Stimulated activated CD8-positive, alpha-beta memory T cell treated with anti-CD3 and anti-CD28 coated beads, Interleukin-2, amount 100 ng/mL, for 48 hours (primary cell): ENCODE measurements at places on chromosomes 16 and 17.

DNA sequence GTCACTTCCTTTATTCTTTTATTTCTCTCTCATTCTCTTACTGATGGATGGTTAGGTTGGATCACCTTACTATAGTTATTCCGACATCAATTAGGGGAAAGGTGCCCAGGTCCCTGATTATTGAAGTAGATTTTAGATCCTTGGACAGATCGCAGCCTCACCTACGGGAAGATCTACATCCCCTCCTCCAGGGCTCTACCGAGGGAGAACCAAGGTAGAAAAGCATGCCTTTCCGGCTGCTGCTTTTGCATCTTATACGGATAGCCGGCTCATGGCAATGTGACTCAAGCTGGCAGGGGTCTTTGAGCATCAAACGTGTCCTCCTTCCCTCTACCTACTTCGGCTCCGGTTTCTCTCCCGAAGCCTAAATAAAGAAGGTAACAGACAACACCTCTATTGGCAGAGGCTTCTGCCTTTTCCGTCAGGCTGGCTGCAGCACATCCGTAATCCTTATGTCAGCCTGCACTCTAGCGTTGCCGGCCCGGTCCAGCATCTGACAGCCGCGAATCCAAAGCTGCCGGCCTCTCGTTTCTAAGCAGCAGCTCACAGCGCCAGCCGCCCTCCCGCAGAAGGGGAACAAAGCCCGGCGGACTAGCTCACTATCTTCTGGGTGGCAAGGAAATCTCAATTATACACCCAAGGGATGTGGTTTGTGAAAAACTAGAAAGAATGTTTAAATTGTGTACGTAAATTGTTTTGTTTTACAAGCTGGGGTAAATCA, 46.9 kb downstream of the IRX6 start:
- DNase-seq = no peak

DNA sequence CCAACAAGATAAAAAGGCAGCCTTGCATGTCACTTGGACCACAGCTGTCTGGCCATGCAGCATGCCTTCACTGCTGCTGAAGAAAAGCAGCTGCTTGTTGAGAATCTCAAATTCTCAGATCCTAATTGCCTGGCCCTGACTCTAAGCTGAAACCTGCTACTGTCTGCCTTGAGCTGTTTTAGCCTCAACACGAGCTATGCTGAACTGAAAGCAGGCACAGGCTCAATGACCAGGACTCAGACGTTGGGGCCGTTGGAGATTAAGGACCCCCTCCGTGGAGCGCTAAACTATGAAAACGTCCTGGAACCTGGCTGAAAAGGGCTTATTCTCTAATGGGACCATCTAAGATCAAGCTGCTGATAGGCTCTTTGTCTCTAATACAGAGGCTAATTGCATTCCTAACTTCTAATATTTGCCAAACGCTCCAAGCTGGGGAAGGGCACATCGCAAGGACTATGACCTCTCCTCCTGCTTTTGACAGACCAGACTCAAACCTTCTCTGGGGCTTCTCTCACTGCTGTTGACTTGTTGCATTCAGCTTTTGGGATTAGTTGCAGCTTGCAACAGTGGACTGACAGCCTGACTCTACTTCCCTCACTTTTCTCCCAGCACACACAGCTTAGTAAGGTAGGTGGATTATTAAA, 4.6 kb upstream of the PLK1 start:
- no peak for DNase-seq

DNA sequence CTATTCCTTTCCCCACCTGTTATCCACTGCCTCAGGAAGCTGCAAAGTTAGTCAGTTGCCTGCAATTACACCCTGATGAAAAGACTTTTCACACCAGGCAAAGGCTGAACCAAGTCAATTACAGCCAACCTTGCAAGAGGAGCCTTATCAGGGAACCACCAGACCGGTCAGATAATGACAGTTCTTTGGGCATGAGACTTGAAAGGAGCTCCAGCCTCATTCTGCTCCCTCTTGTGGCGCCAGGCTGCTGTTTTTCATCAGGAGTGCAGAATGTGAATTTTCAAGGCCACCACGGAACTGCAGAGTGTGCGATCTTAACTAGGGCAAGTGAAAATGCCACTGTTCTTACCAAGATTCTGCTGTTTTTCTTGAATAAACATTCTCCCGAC, 22.5 kb downstream of the DNAI2 start:
- DNase-seq = no peak

DNA sequence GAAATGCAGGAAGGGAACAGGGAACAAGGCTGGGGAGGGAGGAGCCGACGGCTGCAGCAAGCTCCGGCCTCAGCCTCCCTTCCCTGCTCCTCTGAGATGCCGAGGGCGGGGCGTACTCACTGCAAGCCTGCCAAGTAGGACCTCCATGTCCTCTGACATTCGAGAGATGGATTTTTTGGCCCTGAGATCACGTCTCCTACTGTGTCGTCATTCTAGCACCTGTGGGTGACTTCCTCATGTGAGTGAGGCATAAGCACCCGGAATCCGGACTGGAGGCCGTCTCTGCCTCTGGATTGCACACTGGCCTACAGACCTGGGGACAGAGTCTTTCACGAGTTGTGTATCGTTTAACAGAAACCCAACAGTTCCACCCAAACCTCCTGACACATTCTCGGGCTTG, 14.5 kb downstream of the MRM3 start:
- DNase-seq = no peak

DNA sequence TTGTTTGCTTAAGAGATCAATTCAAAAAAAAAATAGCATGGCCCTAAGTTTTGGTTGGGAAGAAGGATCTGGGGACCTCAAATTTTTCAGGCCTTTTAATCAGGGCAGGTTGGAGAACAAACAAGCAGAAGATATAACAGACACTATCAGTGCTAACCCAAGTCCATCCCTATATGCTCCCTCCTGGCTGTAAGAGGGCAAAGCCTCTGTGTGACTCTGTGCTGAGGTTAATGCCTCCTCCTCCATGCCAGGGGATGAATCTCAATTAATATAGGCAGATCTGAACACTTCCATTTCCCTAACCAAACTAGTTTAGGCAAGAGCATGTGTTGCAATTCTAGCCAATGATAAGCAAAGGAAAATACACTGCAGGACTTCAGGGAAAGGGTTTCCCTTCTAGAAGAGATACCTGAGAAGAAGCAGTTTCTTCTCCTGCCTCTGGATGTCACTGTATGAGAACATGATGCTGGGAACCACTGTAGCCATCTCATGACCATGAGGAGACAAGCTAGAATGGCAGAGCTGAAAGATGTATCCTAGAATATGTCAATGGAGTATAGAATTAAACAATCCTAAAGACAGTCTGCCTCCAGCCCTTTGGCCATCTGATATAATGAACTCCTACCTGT, 76.0 kb downstream of the CHD9NB start:
- no peak for DNase-seq

DNA sequence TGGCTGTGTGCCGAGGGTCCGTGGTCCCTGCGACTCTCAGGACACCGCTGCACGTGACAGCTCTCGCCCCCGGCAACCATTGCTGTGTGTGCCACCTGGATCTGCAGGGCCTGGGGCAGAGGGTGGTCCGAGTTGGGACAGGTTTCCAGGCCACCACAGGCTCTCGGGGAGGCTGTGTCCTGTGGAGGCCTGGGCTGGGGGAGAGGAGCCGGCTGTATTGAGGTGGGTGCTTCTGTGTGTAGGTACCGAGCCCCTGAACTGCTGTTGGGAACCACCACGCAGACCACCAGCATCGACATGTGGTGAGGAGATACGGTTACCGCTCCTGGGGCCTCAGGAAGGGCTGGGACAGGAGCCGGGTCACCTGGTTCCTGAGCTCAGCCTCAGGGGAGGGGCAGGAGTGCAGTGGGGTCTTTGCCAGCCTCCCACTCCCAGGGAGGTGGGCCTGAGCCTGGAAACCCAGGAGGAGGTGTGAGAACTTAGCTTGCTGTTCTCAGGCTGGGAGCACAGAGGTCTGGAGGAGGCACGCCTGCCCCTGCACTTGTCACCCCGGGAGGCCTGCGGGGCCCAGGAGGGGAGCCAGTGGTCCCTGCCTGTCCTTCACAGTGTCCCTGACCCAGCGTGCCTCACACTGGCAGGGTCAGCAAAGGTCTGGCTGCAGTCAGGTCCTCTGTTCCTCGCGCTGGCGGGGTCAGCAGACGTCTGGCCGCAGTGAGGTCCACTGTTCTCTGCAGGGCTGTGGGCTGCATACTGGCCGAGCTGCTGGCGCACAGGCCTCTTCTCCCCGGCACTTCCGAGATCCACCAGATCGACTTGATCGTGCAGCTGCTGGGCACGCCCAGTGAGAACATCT, 7.3 kb downstream of the SPATA2L start:
- DNase-seq = no peak

GRCh38 chr16:4792951-4793513, 2.1 kb upstream of the SMIM22 start:
- DNase-seq = no peak

GRCh38 chr17:32523017-32523680, 36.4 kb downstream of the CDK5R1 start:
- DNase-seq = no peak

- no peak for DNase-seq
Measured at GRCh38 chr17:72363089-72363610, 242.3 kb downstream of the SOX9 start.

GRCh38 chr17:27674335-27674734, 43.3 kb downstream of the LGALS9 start:
- no peak for DNase-seq

GRCh38 chr17:77356109-77356689, 215.4 kb downstream of the SEC14L1 start:
- no peak for DNase-seq
